ENCODE measurements at places on chromosomes 4 and X.

- no peak for DNase-seq
Measured at GRCh38 chrX:34146906-34147305, 14.8 kb upstream of the FAM47A start.

- DNase-seq: no peak
Measured at GRCh38 chrX:9927698-9928482, 39.3 kb upstream of the CLDN34 start.

DNA sequence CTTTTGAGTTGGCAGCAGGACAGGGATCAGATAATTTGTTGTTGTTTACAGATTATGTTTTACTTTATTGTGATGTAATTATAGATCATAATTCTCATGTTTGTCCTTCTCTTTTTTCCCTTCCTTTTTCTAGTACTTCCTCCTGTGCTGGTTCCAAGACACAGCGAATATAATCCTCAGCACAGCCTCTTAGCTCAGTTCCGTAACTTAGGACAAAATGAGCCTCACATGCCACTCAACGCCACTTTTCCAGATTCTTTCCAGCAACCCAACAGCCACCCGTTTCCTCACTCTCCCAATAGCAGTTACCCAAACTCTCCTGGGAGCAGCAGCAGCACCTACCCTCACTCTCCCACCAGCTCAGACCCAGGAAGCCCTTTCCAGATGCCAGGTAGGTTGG is 58.0 kb downstream of the SMAD1 start:
- DNase-seq: no peak

DNA sequence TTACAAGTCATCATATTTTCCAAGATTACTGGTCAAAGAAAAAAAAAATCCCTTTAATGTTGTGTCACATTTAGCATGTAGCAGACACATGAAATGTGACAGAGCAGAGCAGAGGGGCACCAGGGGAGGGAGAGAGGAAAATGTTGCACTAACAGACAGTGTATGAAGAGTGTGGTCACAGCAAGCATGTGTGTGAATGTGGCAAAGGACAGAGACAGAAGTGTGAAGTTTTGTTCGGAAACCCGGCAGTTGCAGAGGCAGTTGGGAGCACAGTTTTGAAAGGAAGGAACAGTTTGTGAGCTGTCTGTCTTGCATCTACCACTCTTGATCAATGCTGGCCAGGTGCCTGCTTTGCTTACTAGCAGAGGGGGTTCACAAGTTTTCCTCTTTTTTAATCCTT is 83.9 kb upstream of the MAP3K15 start:
- DNase-seq: no peak

DNA sequence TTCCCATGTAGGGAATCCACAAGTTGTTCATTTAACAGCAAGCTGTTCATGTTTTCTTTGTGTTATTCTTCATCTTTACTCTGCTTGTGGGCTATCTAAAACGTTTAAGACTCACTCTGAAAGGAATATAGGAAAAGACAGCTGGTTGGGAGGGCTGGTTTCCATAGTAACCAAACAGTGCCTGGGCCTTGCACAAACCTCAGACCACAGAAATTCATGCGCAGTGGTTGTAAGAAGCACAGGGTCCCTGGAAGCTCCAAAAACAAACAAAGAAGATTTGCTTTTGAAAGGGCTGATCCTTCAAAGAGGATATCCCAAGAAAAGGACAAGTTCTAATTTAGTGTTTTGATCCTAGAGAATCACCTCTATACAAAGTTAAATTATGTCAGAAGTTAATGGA is 7.8 kb downstream of the SERTM2 start:
- DNase-seq: peak; percentile 10

GRCh38 chr4:169774466-169775445 is 17.0 kb upstream of the HPF1 start:
- no peak for DNase-seq

GRCh38 chr4:103375278-103375677 is 177.1 kb upstream of the CENPE start:
- DNase-seq: no peak

DNA sequence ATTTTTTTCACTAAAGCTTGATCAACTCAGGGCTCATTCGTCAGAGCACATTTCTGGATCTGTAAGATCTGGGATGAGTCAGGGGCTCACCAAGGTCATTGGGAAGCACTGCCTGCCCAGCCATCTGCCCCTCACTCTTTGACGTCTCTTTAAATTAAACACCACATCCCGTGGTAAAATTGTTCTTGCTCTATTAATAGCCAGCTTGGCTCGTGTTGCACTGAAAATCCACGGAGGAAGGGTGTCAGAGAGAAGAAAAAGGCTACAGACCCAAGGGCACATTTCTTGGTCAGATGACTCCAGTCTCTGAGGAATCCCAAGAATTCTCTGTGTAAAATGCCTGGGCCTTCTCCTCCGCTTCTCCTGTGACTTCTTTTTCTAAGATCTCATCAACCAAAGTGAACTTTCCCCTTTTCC is 45.7 kb upstream of the GATB start:
- peak; percentile 66 for DNase-seq

DNA sequence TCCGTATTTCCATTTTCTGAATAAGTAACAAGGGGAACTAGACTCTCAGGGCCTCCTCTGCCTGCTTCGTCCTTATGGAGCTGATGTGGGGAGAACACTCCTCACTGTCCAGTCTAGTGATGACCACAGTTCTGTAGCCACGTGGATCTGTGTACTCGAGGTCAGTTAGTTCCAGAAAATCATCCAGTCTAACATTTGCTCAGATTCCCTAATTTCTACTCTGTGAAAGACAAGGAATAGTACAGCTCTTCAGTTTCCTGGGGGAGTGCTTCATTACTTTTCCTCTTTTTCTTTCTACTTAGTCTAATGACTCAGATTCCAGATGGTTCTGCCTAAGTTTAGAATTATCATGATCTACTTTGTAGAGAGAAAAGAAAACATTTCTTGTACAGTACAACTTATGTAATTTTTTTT is 82.6 kb downstream of the SORBS2 start:
- no peak for DNase-seq

- no peak for DNase-seq
Measured at GRCh38 chrX:43973249-43974099, at the start of gene NDP. TSS of gene NDP (minus strand) at chrX:43973390. CDS start at chrX:43958645, 14,745 bp downstream.

- peak; percentile 5 for DNase-seq
Measured at GRCh38 chr4:85084371-85085094, 118.0 kb upstream of the WDFY3 start.

DNA sequence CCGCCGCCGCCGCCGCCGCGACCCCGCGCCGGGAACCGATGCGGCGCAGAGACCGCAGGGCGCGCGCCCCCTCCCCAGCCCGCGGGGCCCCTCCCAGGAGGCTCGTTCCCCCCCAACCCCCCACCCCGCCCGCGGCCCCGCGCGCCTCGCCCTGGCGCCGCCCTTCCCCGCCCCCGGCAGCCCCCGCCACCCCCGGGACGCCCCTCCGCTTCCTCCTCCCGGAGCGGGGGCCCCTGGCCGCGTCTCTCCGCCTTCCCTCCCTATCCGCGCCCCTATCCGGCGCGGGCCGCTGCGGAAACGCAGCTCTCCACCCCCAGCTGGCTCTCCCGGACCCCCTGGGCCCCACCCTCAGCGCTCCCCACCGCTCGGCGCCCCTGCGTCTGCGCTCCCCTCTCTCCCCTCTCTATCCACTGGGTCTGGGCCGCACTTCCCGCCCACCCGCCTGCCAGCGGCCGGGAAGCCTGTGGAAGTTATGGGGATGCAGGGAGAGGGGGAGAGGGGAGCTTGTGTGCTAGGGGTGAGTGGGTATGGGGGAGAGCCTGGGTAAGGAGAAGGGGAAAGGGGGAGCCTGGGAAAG is at the start of gene TMEM271:
Gene TMEM271, minus strand, starts transcription at position 51 of the 577 bp plus-strand sequence. CDS start 233 bp downstream, outside the sequence.
- DNase-seq: no peak

GRCh38 chrX:119290476-119290875 is 54.4 kb downstream of the PGRMC1 start:
- DNase-seq: no peak

- no peak for DNase-seq
Measured at GRCh38 chr4:6516762-6517161, 44.3 kb upstream of the PPP2R2C start.

DNA sequence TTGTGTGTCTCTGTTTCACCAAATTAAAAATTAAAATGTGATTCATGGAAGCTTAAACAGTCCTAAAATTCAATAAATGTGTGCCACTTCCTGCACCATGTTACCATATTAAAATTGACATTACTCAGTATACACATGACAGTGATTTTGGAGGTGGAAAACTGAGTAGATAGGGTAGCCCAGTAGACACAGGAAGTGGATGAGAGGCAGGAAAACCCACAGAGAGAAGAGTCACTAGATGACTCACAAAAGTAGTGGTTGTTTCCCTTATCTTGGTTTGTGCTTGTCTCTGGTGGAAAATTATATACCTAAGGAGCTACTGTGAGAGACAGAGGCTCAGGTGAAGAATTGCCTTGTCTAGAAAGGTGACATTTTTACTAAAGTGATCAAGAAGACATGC is 375.8 kb upstream of the CXorf51B start:
- DNase-seq: no peak

DNA sequence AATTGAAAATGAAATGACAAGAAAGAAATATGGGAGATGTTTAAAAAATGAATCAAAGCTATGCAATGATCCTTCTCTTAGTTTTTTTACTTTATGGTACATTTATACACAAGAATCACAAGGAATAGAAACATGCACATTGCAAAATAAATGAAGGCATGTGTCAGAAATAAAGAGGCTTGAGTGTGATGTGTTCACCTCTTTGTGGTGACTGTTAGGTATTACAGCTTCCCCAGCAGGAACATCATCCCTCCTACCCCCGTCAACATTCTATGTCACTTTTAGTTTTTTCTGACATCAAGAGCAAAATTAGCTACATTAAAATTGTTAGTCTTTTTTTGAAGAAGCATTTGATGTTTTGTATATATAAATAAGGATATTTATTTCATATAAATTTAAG is 214.8 kb downstream of the SLC4A4 start:
- peak; percentile 56 for DNase-seq

DNA sequence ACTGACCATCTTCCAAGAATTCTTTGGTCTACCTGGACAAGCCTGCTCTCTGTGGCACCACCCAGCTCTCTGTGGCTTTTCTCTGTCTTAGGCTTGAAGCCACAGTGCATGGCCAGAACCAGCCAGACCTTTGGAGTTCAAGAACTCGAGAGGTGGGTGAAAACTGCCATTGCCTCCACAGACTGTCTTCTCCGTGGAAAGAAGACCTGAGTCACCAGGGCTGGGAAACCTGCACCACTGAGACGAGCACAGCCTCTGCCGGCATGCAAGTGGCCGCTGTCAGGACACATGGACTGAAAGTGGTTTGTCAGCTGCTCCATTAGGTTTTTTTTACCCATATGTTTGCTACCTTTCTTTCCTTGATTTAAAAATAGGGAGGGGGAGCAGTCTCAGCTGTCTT is 74.5 kb downstream of the MGST2 start:
- DNase-seq: no peak

DNA sequence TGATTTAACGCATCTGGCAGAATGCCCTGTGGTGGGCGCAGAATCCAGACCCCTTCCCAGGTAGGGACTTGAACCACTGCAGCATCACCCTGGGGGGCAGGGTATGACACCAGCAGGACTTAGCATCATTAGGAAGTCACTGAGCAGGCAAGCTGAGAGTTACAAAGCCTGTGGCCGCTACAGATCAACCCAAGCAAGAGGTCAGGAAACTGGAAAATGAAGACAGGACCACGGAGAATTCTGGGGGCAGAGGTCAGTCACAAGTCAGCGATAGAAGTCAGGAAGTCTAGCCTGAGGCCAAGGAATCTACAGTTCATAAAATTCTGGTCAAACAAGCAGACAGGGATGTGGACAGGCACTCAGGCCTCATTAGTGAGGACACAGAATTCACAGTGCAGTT is 108.4 kb downstream of the CHIC2 start:
- no peak for DNase-seq

DNA sequence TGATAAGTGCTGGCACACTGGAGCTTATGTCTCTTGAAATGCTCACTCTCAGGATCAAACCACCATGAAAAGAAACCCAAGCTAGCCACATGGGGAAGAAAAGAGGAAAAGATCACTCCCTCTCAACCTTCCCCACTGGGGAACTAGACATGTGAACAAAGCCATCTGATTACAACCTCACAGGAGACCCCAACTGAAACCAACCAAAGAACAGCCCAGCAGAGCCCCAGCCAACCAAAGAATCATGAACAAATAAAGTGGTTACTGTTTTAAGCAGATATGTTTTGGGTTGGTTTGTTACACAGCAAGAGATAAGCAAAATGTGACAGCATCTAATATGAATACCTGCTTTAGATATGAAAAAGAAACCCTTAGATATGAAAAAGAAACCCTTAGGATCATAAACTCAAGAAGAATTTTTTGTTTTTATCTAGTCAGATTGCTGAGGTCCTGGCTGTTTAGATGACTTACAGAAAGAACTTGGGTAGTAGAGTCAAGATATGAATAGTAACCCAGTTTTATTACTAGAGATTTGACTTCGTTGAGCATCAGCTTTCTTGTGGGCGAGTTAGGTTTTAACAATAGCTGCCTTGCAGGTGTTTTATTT is 23.7 kb upstream of the TLR7 start:
- no peak for DNase-seq

GRCh38 chr4:84814094-84814750 is 152.3 kb downstream of the WDFY3 start:
- peak; percentile 49 for DNase-seq

- DNase-seq: no peak
Measured at GRCh38 chr4:138734746-138735145, 280.8 kb upstream of the NOCT start.

DNA sequence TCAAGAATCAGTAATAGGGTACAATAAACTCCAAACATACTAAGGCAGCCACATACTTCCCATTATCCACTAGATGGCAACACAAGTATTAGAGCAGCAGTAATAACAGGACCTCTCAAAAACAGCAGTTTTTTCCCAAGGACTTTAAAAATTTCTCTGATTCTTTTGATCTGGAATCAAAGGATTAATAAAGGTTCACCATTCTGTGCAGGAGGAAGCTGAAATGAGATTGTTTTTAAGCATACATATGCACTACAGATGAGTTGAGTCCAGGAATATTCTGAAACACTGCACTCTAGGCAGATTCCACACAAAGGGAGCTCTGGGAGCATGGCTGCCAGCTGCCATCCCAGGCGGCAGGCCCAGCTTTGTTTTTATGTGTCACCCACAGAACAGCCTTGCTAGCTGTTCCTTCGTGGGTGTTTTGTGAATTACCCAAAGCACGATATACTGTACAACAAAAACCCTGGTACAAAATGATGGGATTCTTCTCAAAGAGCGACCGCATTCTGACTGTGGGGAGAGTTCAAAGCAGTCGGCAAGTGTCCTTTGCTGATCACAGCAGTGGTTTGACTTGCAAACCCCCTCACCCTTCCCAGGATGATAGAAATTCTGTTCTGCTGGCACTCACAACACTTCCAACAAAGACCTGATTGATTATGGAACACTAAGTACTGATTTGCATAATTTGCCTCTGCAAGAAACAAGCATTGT is 61.0 kb downstream of the STX18 start:
- no peak for DNase-seq

Data from kidney glomerular epithelial cell (primary cell).